ENCODE measurements at places on chromosomes 12 and 14.

GRCh38 chr12:88662961-88663360 lies 82.7 kb upstream of the KITLG start:
- DNase-seq = no peak

- DNase-seq = no peak
Observed at GRCh38 chr14:52046376-52046917, 22.4 kb downstream of the NID2 start.

- DNase-seq = no peak
Observed at GRCh38 chr12:130976171-130976720, 22.5 kb downstream of the ADGRD1 start.

GRCh38 chr12:93448796-93449195 lies 7.0 kb upstream of the UBE2N start:
- no peak for DNase-seq

- no peak for DNase-seq
Observed at GRCh38 chr14:55323910-55324309, 52.7 kb downstream of the FBXO34 start.

GRCh38 chr14:36504771-36505175 lies 15.3 kb downstream of the NKX2-1 start:
- DNase-seq = no peak

DNA sequence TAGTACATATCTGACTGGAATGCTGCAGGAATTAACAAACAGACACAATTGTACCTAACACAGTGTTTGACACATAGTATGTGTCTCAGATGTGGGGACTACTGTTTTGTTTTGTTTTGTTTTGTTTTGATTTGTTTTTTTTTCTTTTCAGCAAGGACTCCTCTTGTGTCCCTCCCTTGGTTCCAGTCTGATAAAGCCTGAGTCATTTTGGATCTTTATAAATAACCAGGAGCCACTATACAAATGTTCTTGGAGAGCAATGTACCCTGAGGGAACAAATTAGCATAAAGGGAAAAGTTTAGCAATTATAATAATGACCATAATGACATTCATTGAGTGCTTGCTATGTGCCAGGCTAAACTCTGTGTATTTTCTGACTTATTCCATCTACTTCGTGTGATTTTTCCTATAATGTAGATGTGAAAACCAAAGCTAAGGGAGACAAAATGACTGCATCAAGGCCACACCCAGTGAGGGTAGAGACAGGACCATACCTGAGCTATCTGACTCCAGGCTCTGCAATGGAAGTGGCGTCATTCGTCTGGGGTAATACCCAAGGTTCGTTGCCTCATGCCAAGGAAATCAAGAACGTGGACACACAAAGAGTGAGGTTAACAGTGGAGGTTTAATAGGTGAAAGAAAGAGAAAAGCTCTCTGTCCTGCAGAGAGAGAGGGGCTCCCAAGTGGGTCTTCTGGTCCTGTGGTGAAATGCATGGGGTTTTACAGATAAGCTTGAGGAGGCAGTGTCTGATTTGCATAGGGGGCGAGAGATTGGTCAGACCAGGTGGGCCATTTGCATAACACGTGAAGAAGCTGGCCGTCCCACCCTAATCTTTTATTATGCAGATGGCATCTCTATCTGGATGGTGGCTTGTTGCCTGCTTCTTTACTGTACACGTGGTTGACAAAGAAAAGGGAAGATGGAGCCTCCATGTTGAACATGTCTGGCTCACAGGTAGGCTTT lies 285.5 kb upstream of the SFSWAP start:
- no peak for DNase-seq

DNA sequence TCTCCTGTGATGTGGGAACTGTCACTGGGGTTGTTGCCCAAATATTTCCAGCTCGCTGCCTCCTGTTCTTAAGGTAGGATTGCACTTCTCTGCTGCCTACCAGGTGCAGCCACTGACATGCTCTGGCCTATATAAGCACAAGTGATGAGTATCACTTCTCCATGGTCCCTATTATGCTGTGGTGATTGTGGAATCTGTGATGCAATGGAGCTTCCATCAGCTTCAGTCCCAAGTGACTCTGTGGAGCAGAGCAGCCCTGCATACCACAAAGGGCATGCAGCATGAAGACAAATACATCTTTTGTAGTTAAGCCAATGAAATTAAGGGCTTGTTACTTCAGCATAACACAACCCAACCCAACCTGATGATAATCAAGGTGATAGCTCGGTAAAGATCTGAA lies 43.5 kb downstream of the CKAP4 start:
- DNase-seq = no peak

DNA sequence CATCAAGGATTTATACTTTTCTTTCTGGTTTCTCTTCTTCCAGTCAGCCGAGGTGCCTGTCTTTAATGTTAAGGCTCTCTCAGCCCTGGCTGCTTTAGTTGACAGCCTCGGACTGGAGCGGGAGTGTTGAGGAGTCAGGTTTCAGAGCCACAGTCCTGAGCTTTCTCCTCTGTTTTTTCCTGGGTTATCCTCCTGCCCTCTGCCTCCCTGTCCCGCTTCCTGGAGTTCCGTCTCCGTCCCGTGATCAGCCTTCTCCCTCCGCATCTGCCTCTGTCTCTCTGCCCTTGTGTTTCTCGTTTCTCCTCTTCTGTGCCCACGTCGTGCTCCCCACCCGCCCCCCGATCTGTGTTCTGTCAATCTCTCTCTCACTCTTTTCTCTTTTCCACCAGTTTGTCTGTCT lies 33.0 kb downstream of the IQSEC3 start:
- no peak for DNase-seq

- no peak for DNase-seq
Observed at GRCh38 chr12:51189790-51190355, 16.9 kb upstream of the TFCP2 start.

Measured in inflammatory macrophage treated with lipopolysaccharide for 1 hour (primary cell).